Esophagus squamous epithelium (tissue), 5 donors: ENCODE measurements at places on chromosomes 6 and 20. TPM values are rescaled to one million over a fixed set of nuclear protein-coding genes. Genes with fewer than 3 reads are reported as not detected.

The RAET1G gene
- total RNA-seq = 12.0 TPM

The IL17F gene
- not detected for total RNA-seq

The PRRT1 gene
- total RNA-seq = 0.87 TPM

The GID8 gene
- 43.5 TPM for total RNA-seq

The ARMH2 gene
- total RNA-seq = not detected

The SOX4 gene
- total RNA-seq = 4.8 TPM
